Lung (tissue), 17 donors: ENCODE measurements at places on chromosomes 2 and 18.

GRCh38 chr2:101419096-101419663 lies 31.9 kb upstream of the CREG2 start:
- H3K4me3 ChIP-seq: no peak overlapping the region
- H3K36me3 ChIP-seq: no peaks in the 10 kb centered on the region
- DNase-seq: peak; percentile 48

DNA sequence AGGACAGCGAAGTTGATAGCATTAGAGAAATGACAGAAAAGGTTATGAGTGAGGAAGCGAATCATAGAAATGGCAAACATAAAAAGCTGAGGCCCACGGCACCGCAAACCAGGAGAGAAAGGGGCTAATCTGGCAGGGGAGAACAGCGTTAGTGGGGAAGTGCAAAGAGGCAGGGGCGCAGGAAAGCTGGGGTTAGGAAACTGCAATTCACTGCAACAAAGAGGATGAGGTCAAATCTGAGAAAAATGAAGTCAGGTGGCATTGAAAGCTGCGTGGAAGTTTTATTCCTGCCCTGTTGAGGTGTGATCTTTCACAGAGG lies 653 bp upstream of the ABI2 start:
- no peak for DNase-seq
- H3K4me1 ChIP-seq: peaks cover 1% of the 10 kb centered on the region
- H3K36me3 ChIP-seq: no peaks in the 10 kb centered on the region
- peak overlapping the region; percentile 64 for H3K4me3 ChIP-seq
- H3K27me3 ChIP-seq: no peaks in the 10 kb centered on the region

GRCh38 chr2:10120877-10121574 lies 1.5 kb upstream of the RRM2 start:
- DNase-seq: peak; percentile 78
- no peak overlapping the region for H3K4me3 ChIP-seq
- peak overlapping the region; percentile 57 for H3K27ac ChIP-seq
- no peaks in the 10 kb centered on the region for H3K4me1 ChIP-seq
- H3K27me3 ChIP-seq: no peaks in the 10 kb centered on the region
- H3K36me3 ChIP-seq: no peaks in the 10 kb centered on the region

DNA sequence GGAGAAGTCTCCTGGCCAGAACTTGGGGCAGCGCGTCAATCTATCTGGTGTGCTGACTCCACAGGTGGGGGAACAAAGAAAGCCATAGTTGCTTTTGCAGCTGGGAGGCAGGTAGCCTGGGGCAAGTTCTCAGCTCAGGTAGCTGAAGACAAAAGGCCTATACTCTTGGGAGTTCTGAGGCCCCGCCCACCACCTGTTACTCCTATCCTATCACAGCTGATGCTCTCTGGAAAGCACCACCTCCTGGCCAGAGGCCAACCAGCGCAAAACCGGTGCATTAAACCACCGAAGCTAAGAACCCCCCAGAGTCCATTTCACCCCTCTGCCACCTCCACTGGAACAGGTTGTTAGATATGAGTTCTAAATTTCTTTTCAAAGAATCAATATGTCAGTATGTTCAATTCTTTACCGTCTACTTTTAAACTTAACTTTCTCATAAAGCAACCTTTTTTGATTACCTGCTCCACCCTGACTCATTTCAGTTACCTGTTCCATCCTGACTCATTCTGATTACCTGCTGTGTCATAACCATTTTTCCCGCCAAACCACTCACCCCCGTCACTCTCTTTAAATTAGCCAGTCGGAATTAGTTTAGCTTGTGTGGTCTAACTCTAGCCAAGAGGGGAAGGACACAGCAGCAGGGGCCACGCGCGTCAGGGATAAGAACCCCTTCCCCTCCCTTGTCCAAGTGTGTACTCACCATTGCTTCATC lies 43.4 kb downstream of the UPP2 start:
- H3K27me3 ChIP-seq: no peaks in the 10 kb centered on the region
- H3K27ac ChIP-seq: no peak overlapping the region
- no peak for DNase-seq
- no peaks in the 10 kb centered on the region for H3K4me1 ChIP-seq

DNA sequence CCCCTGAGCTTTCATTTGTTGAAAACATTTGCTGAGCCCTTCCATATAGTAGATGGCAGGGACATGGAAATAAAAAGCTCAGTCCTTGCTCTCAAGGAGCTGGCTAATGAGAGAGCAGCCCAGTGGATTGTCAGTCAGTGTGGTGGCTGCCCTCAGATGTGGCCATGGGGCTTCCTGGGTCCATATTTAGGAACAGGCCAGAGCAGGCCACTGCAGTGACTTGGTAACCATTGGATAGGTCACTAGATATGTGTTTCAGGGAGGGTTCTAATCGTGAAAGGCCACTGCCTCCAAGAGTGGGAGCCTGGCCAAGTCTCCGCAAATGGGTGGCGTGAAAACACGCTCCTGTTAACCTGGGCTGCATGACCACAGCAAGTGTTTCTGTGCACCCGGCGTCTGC lies 37.4 kb downstream of the NPAS2 start:
- H3K27ac ChIP-seq: no peak overlapping the region
- H3K4me3 ChIP-seq: no peak overlapping the region
- H3K36me3 ChIP-seq: no peaks in the 10 kb centered on the region

GRCh38 chr18:37578886-37579513 lies 13.4 kb upstream of the CELF4 start:
- DNase-seq: peak; percentile 56
- no peaks in the 10 kb centered on the region for H3K27me3 ChIP-seq
- H3K27ac ChIP-seq: no peak overlapping the region
- H3K4me3 ChIP-seq: no peak overlapping the region
- no peaks in the 10 kb centered on the region for H3K36me3 ChIP-seq
- no peaks in the 10 kb centered on the region for H3K4me1 ChIP-seq
